ENCODE measurements at places on chromosomes 4 and X.
A peak's percentile ranks its signal among the peaks of the same experiment; 100 is the strongest.

- DNase-seq: no peak
Measured at GRCh38 chr4:37816006-37816405, 10.5 kb upstream of the PGM2 start.

GRCh38 chr4:102759831-102760644, 730 bp downstream of the MANBA start:
- DNase-seq: peak; percentile 7

DNA sequence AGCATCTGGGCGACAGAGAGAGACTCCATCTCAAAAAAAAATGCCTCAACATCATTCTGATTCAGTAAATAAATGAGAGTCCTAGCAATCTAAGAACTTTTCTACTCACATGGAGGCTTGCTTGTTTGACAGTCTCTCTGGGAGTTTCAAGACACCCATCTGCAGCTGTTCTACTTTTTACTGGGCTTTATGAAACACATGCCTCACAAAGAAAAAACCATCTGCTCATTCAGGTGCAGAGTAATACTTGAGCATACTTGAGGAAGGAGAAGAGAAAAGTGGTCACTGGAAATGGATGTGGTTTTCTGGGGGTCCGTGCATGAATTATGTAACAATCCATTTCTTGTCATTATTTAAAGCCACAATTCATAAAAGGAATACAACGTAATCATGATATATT, 87.1 kb upstream of the DDX53 start:
- DNase-seq: no peak

DNA sequence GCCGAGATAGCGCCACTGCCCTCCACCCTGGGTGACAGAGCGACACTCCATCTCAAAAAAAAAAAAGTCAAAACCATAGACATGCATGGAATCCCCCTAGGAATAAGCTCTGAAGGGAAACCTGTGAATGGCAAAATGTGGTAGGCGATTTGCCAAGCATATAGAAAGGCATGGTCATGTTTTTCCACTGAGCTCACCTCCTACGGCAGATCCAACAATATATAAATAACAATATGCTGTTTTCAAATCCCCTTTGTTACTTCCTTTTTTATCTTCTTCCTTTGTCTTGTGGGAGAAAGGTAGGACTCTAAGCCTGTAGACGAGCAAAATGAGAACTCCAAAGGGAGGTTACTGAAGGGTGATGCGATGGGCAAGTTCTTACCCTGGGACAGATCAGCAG, 219.0 kb downstream of the PALLD start:
- DNase-seq: no peak

DNA sequence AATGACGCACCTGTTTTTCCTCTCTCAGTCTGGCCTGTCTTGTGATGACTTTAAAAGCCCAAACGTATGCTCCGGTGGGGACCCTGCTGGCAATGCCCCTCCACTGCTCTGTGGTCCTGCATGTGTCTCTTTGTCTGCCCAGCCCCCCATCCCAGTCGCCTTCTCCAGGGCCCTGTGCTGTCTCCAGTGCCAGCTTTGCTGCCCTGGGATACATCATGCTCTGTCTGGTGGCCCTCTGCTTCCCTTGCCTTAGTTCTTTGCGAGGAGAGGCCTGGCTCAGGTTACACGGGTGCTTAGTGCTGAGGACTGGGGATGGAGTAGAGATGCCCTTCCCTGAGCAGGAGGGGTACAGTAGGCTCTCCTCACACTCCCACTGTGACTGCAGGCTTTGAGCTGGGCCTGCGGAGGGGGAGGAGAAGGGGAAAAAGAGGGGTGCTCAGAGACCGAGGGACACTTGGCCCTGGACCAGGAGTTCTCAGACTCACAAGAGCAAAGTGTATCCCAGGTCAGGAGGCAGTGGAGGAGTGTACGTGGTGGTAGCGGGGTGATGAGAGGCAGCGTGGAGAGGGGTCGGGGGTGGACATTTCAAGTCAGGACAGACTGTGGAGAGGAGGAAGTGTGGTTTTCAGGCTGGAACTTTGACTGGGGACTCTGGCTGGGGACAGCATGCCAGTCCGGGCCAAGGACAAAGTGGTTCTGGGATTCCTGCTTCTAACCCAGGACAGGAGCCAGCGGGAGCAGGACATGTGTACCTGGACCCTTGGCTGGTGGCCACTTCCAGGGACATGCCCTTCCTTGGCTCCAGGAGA, 2.8 kb downstream of the APLN start:
- DNase-seq: no peak

DNA sequence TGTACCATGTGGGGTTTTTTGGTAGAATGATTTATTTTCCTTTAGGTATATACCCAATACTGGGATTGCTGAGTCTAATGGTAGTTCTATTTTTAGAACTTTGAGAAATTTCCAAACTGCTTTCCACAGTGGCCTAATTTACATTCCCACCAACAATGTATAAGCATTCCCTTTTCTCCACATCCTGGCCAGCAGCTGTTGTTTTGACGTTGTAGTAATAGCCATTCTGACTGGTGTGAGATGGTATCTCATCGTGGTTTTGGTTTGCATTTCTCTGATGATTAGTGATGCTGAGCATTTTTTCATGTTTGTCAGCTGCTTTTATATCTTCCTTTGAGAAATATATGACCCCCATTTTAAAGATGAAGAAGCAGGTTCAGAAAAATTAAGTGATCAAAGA, 153.7 kb downstream of the CBR4 start:
- DNase-seq: no peak

DNA sequence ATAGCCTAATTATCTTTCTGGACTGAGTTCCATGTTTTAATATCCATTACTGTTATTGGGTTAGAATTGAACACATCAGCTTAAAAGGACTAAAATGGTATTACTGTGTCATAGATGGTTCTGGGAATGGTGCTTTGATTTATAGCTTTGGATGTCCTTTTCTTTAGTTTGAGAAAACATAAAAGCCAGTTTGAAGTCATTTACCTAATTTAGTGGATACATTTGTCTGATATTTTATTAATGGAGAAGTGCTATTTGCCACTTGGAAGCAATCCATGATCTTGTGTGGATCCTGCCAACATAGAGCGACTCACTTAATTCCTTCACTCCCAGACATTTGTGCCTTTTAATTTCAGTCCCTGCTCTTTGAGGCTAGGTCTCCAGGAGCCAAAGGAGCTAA, 212.4 kb upstream of the PACRGL start:
- no peak for DNase-seq

GRCh38 chrX:102138064-102138463, 4.2 kb downstream of the TCEAL6 start:
- peak; percentile 9 for DNase-seq

GRCh38 chr4:188399834-188400233, 260.6 kb downstream of the TRIML1 start:
- DNase-seq: peak; percentile 36

Data from T47D (cell line).